ENCODE measurements at places on chromosomes 3 and 15.
A peak's percentile ranks its signal among the peaks of the same experiment; 100 is the strongest.

DNA sequence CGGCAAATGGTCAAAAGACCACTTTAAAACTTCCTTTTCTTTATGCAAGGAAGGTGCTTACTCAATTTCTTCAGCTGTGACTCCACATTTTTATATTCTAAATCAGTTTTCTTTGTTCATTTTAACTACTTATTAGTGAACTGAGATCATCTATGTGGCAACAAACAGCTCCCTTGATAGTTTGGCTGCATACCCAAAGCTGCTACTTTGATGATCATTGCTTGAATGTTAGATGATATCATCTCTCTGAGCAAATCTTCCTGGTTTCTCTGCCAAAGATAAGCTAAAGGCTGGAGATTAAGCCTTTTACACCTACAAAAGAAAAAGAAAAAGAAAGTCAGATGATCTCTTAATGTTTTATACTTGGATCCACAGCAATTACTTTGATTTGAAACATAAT lies 95.5 kb downstream of the DPH6 start:
- no peak overlapping the region for H3K4me3 ChIP-seq
- no peak overlapping the region for H3K27ac ChIP-seq
- no peak for DNase-seq
- peaks cover 3% of the 10 kb centered on the region for H3K4me1 ChIP-seq

GRCh38 chr3:124761935-124762660 lies 31.8 kb downstream of the UMPS start:
- H3K4me1 ChIP-seq: peaks cover 7% of the 10 kb centered on the region
- H3K36me3 ChIP-seq: peaks cover 5% of the 10 kb centered on the region
- no peak overlapping the region for H3K27ac ChIP-seq
- H3K4me3 ChIP-seq: no peak overlapping the region
- DNase-seq: no peak
- peaks cover 31% of the 10 kb centered on the region for H3K27me3 ChIP-seq

GRCh38 chr3:25246913-25247312 lies 181.2 kb upstream of the RARB start:
- no peak overlapping the region for H3K27ac ChIP-seq
- no peaks in the 10 kb centered on the region for H3K27me3 ChIP-seq
- H3K36me3 ChIP-seq: no peaks in the 10 kb centered on the region
- H3K4me3 ChIP-seq: no peak overlapping the region

DNA sequence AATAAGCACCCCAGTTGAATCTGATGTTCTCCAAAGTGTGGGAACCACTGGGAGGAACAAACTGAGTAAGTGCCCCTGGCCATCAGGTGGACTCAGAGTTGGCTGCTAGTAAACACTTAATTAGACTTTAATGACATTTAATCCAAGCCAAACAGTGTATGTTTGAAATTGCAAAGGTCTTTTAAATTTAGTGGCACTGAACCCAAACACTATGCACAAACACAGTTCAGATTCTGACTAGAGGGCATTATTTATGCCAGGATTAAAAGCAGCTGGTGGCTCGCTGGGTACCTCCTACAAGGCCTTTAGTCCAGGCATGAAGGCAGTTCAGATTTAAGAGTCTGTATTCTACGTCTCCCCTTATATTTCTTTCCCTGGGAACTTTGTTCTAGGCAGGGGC lies 264.8 kb downstream of the CLSTN2 start:
- H3K27ac ChIP-seq: no peak overlapping the region
- no peaks in the 10 kb centered on the region for H3K4me1 ChIP-seq
- H3K4me3 ChIP-seq: no peak overlapping the region
- H3K27me3 ChIP-seq: peaks cover 13% of the 10 kb centered on the region
- H3K36me3 ChIP-seq: no peaks in the 10 kb centered on the region

GRCh38 chr3:13607821-13608597 lies 59.1 kb downstream of the FBLN2 start:
- H3K4me1 ChIP-seq: no peaks in the 10 kb centered on the region
- DNase-seq: no peak

DNA sequence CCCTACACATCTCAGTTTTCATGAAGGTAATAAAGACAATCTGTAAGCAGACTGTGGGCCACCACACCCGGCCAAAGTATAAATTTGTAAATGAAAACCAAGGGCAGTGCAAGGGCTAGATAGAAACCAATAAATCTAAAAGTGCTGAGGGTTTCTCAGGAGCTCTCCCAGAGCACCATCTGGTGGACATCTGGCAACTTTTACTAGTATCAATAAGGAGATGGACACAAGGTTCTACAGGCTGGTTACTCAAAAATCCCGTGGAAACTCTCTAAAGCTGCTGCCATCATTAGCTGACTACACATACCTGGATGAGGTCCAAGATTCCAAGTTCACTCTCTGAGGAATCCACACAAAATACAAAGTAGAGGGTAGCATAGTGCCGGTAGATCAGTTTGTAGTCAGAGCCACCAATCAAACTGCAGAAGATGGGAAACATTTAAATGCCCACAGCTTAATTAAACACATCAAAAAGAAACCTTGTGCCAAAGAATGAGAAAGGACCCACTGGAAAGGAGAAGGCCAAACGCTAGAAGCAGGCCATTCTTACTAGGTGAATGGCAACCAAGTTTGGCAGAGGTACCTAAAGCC lies 5.5 kb downstream of the AP3S2 start:
- H3K4me3 ChIP-seq: no peak overlapping the region
- no peak overlapping the region for H3K27ac ChIP-seq
- H3K36me3 ChIP-seq: no peaks in the 10 kb centered on the region
- DNase-seq: no peak
- H3K27me3 ChIP-seq: no peaks in the 10 kb centered on the region
- peaks cover 25% of the 10 kb centered on the region for H3K4me1 ChIP-seq

DNA sequence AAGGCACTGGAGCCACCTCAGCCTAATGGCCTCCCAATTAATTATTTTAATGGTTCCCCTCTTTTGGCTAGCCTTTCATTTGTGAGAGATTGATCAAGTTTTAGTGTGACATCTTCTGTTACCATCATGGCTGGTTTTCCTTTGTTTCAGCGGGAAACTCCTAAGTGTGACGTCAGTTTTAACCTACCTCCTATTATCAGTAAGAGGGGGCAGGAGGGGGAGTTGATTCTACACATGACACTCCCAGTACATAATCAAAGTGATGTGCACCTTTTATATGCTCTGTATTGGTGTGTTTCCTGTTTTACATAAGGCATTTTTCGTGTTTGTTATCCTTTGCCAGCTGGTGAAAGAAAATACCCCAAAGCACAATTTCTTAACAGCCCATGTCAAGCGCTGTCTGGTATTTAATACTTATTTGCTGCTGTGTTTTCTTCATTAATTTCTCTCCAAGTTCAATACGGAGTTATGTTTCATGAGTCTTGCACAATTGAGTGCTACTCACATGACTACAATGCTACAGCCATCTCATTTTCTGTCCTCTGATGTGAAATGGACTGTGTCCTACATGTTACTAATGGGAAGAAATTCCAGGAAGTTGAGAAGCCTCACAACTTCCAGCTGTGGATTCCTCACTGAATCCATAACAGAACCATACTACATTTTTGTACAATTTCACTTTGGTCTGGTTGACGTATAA lies 52.2 kb upstream of the POLR2M start:
- peaks cover 28% of the 10 kb centered on the region for H3K27me3 ChIP-seq
- H3K4me1 ChIP-seq: peaks cover 6% of the 10 kb centered on the region
- DNase-seq: no peak
- H3K36me3 ChIP-seq: no peaks in the 10 kb centered on the region
- no peak overlapping the region for H3K27ac ChIP-seq
- no peak overlapping the region for H3K4me3 ChIP-seq

DNA sequence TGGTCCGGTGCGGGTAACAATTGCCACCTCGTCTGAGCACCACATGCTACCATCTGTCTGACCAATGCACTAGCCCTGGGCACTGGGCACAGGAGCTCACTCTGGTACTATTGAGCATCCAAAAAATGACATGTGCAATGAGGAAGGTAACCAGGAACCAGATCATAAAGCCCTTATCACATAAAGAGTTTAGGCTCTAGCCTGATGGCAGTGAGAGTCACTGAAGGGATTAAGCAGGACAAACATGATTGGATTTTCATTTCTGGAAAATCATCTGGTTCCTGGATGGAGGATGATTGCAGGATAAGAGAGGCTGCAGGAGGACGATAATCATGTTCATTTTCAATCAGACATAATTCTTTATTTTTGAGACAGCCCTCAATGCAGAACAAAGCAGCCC lies 12.4 kb downstream of the NDUFB4 start:
- H3K36me3 ChIP-seq: no peaks in the 10 kb centered on the region
- H3K4me1 ChIP-seq: no peaks in the 10 kb centered on the region
- H3K4me3 ChIP-seq: no peak overlapping the region
- DNase-seq: no peak

- no peaks in the 10 kb centered on the region for H3K4me1 ChIP-seq
- DNase-seq: no peak
- H3K36me3 ChIP-seq: no peaks in the 10 kb centered on the region
- H3K4me3 ChIP-seq: no peak overlapping the region
- no peaks in the 10 kb centered on the region for H3K27me3 ChIP-seq
Measured at GRCh38 chr3:157312376-157312745, 124.3 kb upstream of the PTX3 start.

DNA sequence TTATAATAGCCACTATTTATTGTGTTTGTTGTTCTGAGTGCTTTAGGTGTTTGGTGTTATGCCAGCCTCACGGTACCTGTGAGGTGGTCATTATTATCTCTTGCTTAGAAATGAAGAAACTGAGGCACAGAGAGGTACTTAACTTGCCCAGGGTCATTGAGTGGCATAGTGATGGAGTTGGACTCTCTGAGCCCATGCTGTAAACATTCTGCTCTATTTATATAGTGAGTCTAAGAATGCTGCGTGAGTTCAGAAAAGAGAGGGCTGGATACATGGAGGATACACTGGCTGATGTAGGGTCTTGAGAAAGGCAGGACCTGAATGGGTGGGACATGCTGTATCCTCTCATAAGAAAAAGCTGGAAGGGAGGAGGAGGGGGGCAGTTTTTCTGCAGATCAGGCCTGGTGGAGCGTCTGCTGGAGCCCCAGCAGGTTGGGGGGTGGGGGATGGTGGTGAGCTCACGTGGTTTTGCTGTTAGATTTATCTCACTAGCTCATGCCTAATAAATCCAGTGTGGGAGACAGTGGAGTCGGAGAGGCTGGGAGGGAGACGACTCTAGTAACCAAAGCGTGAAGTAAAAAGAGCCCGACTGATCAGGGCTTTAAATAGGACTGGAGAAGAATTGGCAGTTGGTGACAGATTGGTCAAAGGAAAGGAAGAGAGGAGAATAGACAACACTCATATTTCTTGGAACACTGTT lies 16.0 kb downstream of the MED12L start:
- DNase-seq: no peak
- peaks cover 32% of the 10 kb centered on the region for H3K27me3 ChIP-seq
- no peak overlapping the region for H3K27ac ChIP-seq
- no peak overlapping the region for H3K4me3 ChIP-seq
- no peaks in the 10 kb centered on the region for H3K36me3 ChIP-seq
- no peaks in the 10 kb centered on the region for H3K4me1 ChIP-seq

DNA sequence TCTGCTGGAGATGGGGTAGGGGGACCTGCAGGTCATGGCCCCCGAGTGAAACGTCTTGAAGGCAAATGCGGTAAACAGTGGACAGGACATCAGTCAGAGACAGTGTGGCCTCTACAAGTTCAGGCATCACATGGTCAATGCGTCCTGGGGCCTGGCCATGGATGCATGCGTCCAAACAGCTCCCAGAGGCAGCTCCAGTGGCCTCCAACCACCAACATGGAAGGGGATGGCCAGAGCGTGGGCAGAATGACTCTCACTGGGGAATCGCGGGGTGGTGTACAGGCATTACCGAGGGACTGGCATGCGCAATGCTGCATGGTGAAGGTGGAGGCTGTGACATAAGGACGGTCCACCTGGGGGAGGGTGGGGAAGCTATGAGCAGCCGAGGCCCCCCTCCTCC lies 35.6 kb upstream of the IQSEC1 start:
- H3K36me3 ChIP-seq: peaks cover 2% of the 10 kb centered on the region
- no peak overlapping the region for H3K27ac ChIP-seq
- peaks cover 6% of the 10 kb centered on the region for H3K4me1 ChIP-seq
- DNase-seq: no peak

DNA sequence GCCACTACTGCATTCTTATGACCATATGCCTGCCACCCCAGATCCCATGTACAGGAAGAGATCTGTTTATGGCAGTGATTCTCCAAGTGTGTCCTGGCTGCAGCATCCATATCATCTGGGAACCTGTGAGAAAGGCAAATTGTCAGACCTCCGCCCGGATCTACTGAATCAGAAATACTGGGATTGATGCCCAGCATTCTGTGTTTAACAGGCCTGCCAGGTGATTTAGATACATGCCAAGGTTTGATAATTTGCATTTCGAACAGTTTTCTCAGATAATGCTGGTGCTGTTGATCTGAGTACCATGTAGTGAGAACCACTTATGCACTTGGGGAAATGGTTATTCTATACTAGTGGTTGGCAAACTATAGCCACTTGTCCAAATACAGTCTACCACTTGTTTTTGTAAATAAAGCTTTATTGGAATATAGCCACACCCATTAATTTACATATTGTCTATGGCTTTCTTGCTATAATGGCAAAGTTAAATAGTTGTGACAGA lies 165.4 kb downstream of the SSR3 start:
- H3K4me3 ChIP-seq: no peak overlapping the region
- no peak overlapping the region for H3K27ac ChIP-seq
- H3K4me1 ChIP-seq: peaks cover 4% of the 10 kb centered on the region
- peaks cover 4% of the 10 kb centered on the region for H3K36me3 ChIP-seq
- DNase-seq: no peak
- peaks cover 33% of the 10 kb centered on the region for H3K27me3 ChIP-seq

- H3K36me3 ChIP-seq: peaks cover 3% of the 10 kb centered on the region
- H3K27me3 ChIP-seq: peaks cover 10% of the 10 kb centered on the region
- no peak for DNase-seq
- H3K4me1 ChIP-seq: no peaks in the 10 kb centered on the region
- H3K27ac ChIP-seq: no peak overlapping the region
Measured at GRCh38 chr15:67472957-67473356, 48.0 kb upstream of the C15orf61 start.

- no peaks in the 10 kb centered on the region for H3K4me1 ChIP-seq
- H3K27me3 ChIP-seq: no peaks in the 10 kb centered on the region
- no peak overlapping the region for H3K4me3 ChIP-seq
- no peaks in the 10 kb centered on the region for H3K36me3 ChIP-seq
- H3K27ac ChIP-seq: no peak overlapping the region
Measured at GRCh38 chr3:21551019-21551418, 200.0 kb downstream of the ZNF385D start.

- no peak for DNase-seq
- H3K4me1 ChIP-seq: peaks cover 7% of the 10 kb centered on the region
- H3K27ac ChIP-seq: peak overlapping the region; percentile 14
Measured at GRCh38 chr3:136584728-136585127, 167.4 kb downstream of the STAG1 start.

DNA sequence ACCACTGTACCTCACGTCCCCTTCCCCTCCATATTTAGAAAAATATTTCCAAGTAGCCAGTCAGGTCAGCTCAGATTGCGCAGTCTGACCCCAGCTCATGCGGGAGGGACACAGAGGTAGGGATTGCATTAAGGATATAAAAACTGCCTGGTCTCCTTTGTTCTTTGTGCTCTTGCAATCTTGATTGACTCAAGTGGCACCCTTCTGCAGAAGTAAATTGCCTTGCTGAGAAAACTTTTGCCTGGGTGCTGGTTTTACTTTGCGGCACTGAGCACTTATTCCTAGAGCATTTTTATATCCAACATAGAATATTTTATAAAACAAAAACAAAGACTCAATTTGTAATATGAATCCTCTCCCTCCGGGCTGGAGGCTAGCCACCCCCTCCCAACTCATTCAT lies 54.8 kb downstream of the BTD start:
- peaks cover 3% of the 10 kb centered on the region for H3K36me3 ChIP-seq
- H3K4me1 ChIP-seq: peaks cover 5% of the 10 kb centered on the region
- H3K4me3 ChIP-seq: no peak overlapping the region

All from T-helper 17 cell (primary cell).